ENCODE measurements at places on chromosomes 6 and 20. TPM values are rescaled to one million over a fixed set of nuclear protein-coding genes. Genes with fewer than 3 reads are reported as not detected.

TTBK1 gene
- total RNA-seq = under 0.01 TPM

ZHX3 gene
- 22.5 TPM for total RNA-seq

OXT gene
- not detected for total RNA-seq

OR2J3 gene
- total RNA-seq = not detected

CDH4 gene
- total RNA-seq = not detected

POU5F1 gene
- 0.13 TPM for total RNA-seq

SLC12A5 gene
- total RNA-seq = 0.06 TPM

MEP1A gene
- total RNA-seq = not detected

LIME1 gene
- 2.1 TPM for total RNA-seq

FNDC11 gene
- total RNA-seq = 0.12 TPM

TRIM27 gene
- total RNA-seq = 48.7 TPM

MDC1 gene
- 5.1 TPM for total RNA-seq

DCDC2 gene
- not detected for total RNA-seq

PIM1 gene
- 3.7 TPM for total RNA-seq

GFOD1 gene
- 2.9 TPM for total RNA-seq

CFAP61 gene
- total RNA-seq = 0.13 TPM

EPPIN gene
- total RNA-seq = not detected

TPD52L1 gene
- total RNA-seq = 29.0 TPM

GPR63 gene
- under 0.01 TPM for total RNA-seq

COL9A3 gene
- 0.26 TPM for total RNA-seq

NKAIN4 gene
- total RNA-seq = not detected

IL20RA gene
- 0.12 TPM for total RNA-seq

TBP gene
- total RNA-seq = 8.2 TPM

CTAGE9 gene
- total RNA-seq = not detected

GLP1R gene
- not detected for total RNA-seq

RGL2 gene
- total RNA-seq = 33.5 TPM

MUC21 gene
- total RNA-seq = not detected

C20orf202 gene
- total RNA-seq = not detected

AKIRIN2 gene
- total RNA-seq = 12.5 TPM

IL17F gene
- total RNA-seq = not detected

WFDC12 gene
- not detected for total RNA-seq

CDSN gene
- not detected for total RNA-seq

IP6K3 gene
- not detected for total RNA-seq

ZNF451 gene
- total RNA-seq = 60.1 TPM

SAMD10 gene
- 1.4 TPM for total RNA-seq

TRMT6 gene
- 5.4 TPM for total RNA-seq

NMBR gene
- total RNA-seq = 0.12 TPM

GPR6 gene
- total RNA-seq = not detected

INSM1 gene
- total RNA-seq = not detected

SLC22A16 gene
- not detected for total RNA-seq

CFAP206 gene
- 0.31 TPM for total RNA-seq

UBE2V1 gene
- 58.1 TPM for total RNA-seq

GRM1 gene
- 0.13 TPM for total RNA-seq

NRSN1 gene
- not detected for total RNA-seq

EYS gene
- total RNA-seq = under 0.01 TPM

CCN6 gene
- total RNA-seq = not detected

ZNFX1 gene
- 49.4 TPM for total RNA-seq

DNMT3B gene
- total RNA-seq = 2.9 TPM

All from aortic smooth muscle cell (primary cell).